SW 1271 (cell line): ENCODE measurements at places on chromosomes 12 and 14.

DNA sequence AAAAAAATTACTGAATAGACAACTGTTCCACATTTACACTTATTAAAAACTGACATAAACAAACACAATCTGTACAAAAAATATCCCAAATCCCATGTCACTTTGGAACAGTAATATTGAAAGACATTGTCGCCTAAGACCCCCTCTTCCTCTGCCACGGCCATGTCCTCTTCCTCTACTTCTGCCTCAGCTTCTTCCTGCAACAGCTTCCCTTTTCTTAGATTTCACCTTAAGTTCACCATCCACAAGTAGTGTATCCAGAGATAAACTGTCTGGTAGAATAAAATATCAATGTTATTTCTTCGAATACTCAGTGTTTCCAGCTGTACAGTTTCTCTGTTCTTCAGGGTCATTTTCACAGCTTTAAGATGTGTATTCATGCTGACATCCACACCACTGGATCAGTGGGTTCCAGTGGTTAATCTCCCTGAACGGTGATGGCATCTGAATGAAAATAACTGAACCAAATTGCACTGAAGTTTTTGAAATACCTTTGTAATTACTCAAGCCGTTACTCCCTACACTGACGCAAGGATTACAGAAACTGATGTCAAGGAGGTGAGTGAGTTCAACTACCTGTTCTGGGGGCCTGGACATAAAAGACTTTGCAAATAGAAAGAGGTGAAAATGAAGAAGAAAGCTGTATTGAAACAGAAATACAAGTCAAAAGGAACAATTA, 208.5 kb downstream of the C12orf50 start:
- peak; percentile 63 for DNase-seq

GRCh38 chr12:127145929-127146789, 1120.8 kb upstream of the TMEM132C start:
- no peak for DNase-seq

- DNase-seq: no peak
Observed at GRCh38 chr12:75644472-75645072, 133.2 kb upstream of the KRR1 start.

GRCh38 chr14:93522221-93522620, 91.5 kb downstream of the UNC79 start:
- no peak for DNase-seq

DNA sequence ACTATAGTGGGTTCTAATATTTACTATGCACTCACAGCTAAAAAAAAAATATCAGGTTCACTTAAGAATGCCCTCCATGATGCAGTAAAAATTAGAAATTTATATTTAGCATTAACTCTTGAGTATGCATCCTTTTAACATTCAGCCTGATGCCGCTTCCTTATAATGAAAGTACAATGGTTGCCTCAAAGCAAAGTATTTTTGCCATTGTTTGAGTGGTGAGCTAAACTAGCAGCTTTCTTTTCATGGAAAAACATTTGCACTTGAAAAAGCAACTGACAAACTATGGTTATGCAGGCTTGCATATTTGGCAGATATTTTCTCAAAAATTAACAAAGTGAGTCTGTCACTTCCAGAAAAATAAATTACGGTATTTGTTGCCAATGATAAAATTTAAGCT, 188.6 kb downstream of the SLC6A15 start:
- no peak for DNase-seq

GRCh38 chr12:86600664-86601231, 344.6 kb upstream of the MGAT4C start:
- no peak for DNase-seq

DNA sequence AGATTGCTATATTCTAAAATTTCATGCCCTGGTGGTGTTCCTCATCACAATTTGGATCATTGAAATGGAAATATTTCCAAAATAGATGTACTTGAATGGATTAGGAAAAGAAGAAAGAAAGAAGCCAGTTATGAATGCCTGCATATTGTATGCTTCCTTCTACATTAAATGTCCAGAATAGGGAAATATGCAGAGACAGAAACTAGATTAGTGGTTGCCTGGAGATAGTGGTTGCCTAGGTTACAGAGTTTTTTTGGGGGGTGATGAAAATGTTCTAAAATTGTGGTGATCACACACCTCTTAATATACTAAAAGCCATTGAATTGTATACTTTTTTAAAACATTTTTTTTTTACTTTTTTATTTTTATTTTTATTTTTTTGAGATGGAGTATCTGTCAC, 18.0 kb downstream of the TUBA1A start:
- no peak for DNase-seq

GRCh38 chr12:128611736-128612135, 212.0 kb downstream of the SLC15A4 start:
- DNase-seq: no peak

- no peak for DNase-seq
Observed at GRCh38 chr12:100539202-100539601, 34.3 kb upstream of the GAS2L3 start.

DNA sequence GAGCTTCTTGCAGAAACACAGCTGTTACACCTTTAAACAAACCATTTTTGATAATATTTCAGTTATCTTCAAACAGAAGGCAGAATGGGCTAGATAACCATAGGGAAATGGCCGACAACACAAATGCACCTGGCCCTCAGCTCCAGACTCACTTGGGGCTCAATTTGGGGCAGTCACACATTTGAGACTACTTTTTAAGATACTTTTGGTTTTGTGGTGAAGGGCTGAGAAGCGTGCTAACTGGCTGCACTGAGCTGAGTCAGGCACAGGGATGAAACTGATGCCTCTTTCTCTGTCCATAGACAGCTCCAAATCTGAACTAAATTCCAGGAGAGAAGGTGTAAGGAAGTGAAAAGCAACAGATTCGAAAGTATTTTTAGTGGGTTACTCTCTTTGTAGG, 18.5 kb upstream of the GRIP1 start:
- no peak for DNase-seq

GRCh38 chr12:47286676-47287075, 206.9 kb upstream of the AMIGO2 start:
- DNase-seq: no peak

DNA sequence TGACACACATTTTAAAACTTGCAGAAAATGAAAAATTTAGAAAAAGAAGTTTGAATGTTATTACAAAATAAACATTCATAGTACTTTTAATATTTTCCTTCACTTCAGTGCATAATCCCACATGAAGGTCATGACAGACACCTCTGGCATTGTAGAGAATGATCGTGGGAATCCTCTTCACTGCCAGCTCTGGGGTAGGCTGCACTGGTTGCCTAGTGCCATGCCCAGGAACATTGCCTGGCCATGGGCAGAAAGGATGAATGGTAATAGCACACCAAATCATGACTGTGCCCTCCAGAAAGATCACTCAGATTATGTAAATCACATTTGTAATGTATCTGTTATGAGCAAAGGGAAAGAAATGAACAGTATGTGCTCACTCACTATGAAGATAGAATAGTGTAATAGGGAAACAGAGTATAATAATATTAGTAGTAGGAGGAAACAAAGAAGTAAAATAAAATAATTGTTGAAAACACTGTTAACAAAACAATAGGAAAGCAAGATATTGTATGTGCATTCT, 161.6 kb downstream of the PLCZ1 start:
- no peak for DNase-seq

DNA sequence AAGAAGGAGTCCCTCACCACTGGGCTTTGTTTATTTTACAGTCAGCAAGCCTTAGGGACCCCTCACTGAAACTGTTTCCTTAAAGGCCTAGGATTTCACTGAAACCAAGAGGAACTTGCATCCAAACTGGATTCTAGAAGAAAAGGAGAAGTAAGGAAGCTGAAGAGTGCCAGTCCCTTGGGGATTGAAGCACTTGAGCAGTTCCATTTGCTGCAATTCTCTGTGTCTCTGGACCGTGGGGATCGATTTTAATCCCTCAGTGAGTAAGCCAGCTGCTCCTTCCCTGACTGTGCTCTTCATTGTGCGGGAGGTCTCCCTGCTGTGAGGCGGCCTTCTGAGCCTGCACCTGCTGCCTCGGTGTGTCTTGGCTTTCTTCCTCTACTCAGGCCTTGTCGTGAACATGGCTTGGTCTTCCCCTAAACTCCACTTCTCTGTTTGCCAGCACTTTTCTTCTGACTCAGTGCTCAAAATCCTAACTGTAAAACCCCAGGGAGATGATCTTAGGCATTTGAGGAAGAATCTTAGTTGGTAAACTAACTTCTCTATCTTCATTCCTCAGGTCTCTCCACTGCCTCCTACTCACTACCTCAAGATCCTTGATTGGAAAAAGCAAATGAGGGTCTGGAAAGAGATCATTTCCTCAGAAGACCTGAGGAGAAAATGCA, 132.6 kb downstream of the SLC38A6 start:
- no peak for DNase-seq

DNA sequence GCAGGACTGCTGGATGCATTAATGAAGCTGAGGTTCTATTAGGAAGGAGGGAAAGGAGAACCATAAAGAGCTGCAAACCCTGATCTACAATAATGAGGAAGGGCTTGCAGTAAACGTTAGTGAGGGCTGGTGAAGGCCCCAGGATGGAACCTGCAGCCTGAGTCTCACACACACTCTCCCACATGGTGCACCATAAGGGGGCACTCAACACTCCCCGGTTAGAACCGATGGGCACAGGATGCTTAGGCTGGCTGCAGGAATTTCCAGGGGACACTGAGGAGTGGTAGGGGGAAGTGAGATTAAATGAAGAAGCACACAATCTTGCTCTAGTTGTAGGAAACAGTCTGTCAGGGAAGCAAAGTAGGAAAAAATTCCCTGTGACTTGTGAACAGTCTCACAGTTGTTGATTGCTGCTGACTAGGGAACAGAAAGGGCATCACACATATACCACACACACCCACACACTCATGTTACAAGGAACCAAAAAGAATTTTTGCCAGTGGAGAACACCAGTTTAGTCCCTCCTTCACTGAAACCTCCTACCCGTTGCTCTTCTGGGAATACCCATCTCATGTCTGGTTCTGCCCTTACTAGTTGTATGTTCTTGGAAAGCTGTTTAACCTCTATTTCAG, 56.2 kb upstream of the FERMT2 start:
- DNase-seq: no peak

- no peak for DNase-seq
Observed at GRCh38 chr12:52082026-52082668, 2.6 kb downstream of the SMIM41 start.

GRCh38 chr12:16008421-16008824, 97.3 kb downstream of the DERA start:
- no peak for DNase-seq

DNA sequence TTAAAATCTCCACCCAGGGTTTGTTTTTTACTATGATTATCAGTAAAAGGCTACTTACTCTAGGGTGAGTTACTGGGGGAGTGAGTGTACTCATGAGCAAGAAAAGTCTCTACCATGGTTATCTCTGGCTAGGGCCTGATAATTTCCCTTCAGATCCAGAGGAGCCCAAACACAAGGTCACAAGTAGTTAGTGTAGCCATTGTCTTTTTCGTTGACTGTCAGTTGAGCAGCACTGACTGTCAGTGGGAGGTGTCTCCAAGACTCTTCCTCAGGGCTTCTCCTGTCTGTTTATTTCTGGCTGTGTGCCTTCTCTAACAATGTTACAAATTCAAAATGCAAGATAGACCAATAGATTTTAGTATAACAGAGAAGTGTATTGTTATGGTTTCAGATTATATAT, 181.2 kb upstream of the MIS18BP1 start:
- no peak for DNase-seq

- no peak for DNase-seq
Observed at GRCh38 chr14:36258241-36258640, 62.2 kb downstream of the MBIP start.

DNA sequence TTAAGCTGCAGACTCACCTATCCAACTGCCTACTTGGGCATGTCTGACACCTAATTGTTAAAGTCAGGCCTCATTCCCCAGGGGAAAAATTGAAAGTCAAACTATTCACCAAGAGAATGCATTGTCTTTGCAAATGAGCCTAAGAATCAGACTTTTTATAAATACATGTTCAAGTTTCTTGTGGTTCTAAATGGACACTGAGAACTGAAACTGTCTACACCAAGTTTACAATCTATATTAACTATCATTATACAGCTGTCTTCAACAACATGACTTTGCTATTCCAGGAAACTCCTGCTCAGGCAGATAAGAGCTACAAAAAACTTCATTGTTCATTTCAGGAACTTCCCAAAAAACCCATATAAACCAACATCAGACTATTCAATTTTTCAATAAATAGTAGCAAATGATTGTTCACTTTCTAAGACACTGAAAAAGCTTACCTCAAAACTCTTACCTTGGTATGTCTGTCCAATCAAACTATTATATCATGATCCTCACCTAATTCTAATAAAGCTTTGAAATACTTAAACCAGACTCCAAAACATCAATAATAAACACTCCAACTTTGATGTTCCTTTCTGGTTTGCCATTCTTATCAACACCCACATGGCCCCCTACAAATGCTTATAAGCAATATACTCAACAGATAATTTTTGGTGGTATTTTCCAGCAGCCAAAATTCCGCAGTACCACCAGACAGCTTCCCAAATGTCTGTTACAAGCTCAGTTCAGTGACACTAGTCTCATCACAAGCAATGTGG, 24.2 kb downstream of the CDK17 start:
- no peak for DNase-seq

DNA sequence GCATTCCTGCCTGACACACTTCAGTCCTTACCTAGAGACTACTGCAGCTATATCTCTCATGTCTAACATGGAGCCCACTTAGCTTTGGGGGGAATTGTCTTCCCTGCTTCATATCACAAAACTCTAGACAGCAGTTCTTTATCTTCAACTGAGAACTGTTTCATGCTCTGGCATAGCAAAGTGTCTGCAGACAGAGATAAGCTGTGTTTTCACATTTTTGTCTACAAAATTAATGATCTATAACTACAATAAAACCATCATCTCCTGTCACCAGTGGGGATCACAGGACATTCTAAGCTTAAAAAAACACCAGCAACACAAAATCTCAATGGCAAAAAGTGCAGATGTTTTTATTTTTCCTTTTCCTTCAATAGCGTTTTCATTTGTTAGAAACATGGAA, 137.1 kb upstream of the VRK1 start:
- no peak for DNase-seq

DNA sequence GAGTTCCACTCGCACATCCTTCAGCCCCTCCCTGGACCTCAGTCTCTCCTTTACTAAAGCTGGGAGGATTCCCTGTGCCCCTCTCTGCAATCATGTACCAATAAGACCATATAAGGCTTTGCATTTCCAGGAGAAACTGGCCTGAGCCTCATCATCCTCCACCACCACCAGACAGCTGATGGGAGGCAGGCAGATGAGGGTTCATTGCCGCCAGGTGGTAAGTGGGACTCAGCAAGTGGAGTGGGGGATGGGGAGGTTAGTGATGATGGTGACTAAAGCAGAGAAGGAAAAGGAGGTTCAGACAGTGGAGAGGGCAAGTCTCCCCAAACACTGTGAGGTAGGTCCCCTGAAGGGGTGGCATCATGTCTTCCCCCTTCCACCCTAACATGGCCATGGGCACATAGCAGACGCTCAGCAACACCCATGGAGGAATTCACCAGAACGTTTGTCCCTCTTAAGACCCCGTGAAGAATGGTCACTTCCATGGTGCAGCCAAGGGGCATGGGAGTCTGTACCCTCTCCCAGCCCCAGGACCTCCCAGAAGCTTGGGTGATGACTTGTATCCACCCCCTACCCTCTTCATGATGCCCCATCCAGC, 4.5 kb upstream of the TNFRSF1A start:
- DNase-seq: no peak
